GM23338 (cell line): ENCODE measurements at places on chromosomes 1 and 21. TPM values are rescaled to one million over a fixed set of nuclear protein-coding genes. Genes with fewer than 3 reads are reported as not detected.

The LY9 gene
- not detected in 2 replicates for polyA plus RNA-seq

The DPT gene
- not detected in 2 replicates for polyA plus RNA-seq

The CFHR1 gene
- not detected in 2 replicates for polyA plus RNA-seq

The LIPI gene
- not detected in 2 replicates for polyA plus RNA-seq

The TMEM69 gene
- 38.8 and 62.4 TPM in 2 replicates for polyA plus RNA-seq

The SHE gene
- 0.16 and 0.23 TPM in 2 replicates for polyA plus RNA-seq

The ALPL gene
- 116 and 120 TPM in 2 replicates for polyA plus RNA-seq

The HSD3B2 gene
- polyA plus RNA-seq: not detected in 2 replicates

The MYOG gene
- polyA plus RNA-seq: not detected in 2 replicates

The RPS8 gene
- polyA plus RNA-seq: 2,427 and 2,738 TPM in 2 replicates

The DYNLT5 gene
- polyA plus RNA-seq: 0.95 and 1.3 TPM in 2 replicates

The DPH2 gene
- polyA plus RNA-seq: 32.1 and 35.6 TPM in 2 replicates

The CPTP gene
- polyA plus RNA-seq: 8.1 and 8.2 TPM in 2 replicates

The SRM gene
- polyA plus RNA-seq: 253 and 313 TPM in 2 replicates

The JUN gene
- polyA plus RNA-seq: 19.6 and 23.3 TPM in 2 replicates

The HFM1 gene
- 1.5 and 2.3 TPM in 2 replicates for polyA plus RNA-seq
